ENCODE measurements at places on chromosomes 3 and 15. TPM values are rescaled to one million over a fixed set of nuclear protein-coding genes. Genes with fewer than 3 reads are reported as not detected.

MED12L gene
- 0.01 TPM for polyA plus RNA-seq

ECT2 gene
- 21.4 TPM for polyA plus RNA-seq

GRCh38 chr15:60580650-60581376 is 101.9 kb upstream of the ICE2 start:
- DNase-seq = no peak

TGM5 gene
- not detected for polyA plus RNA-seq

DNA sequence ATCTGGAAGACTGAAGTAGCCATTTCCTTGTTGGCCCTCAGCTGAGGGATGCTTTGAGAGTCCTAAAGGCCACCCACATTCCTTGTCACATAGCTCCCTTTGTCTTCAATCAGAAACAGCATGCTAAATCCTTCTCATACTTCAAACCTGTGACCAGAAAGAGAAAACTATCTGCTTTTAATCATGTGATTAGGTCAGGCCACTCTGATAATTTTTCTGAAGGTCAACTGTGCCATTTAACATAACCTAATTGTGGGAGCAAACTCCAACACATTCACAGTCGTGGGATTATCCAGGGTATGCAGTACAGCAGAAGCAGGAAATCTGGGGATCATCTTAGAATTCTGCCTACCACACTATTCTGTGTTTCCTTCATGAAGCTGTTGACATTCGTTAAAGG is 223.9 kb upstream of the NR2E3 start:
- DNase-seq = no peak

- DNase-seq = no peak
Observed at GRCh38 chr15:28100516-28101195, 1.5 kb upstream of the OCA2 start.

DNA sequence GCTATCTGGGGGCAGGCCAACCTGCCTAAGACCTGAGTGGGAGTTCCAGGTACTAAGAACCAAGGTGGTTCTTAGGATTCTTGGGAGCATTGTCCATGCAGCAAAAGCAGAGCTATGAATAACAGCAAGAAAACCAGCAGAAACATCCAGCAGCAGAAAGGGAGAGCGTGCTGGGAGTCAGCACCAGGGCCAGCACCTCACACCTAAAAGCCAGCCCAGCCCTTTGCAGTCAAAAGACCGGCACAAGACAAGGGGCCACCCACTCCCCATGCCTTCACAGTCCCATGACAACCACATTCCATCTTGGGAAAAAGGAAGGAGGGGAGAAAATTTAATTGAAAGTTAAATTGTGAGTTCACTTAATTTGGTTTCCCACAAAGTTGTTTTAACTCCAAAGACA is 364.9 kb downstream of the AGBL1 start:
- peak; percentile 2 for DNase-seq

IQCF5 gene
- polyA plus RNA-seq = not detected

PRTG gene
- polyA plus RNA-seq = 0.01 TPM

TMCO5A gene
- not detected for polyA plus RNA-seq

DLEC1 gene
- polyA plus RNA-seq = not detected

RPP14 gene
- 12.4 TPM for polyA plus RNA-seq

- DNase-seq = no peak
Observed at GRCh38 chr15:76983590-76984375, 11.1 kb upstream of the PSTPIP1 start.

GRCh38 chr15:62104846-62105245 is 38.1 kb downstream of the C2CD4A start:
- DNase-seq = no peak

GRCh38 chr3:52827441-52827840 is 3.0 kb downstream of the ITIH4 start:
- DNase-seq = no peak

GRCh38 chr3:122298239-122298638 is 26.8 kb upstream of the CSTA start:
- no peak for DNase-seq

OR5H15 gene
- polyA plus RNA-seq = not detected

- no peak for DNase-seq
Observed at GRCh38 chr3:43207628-43208085, 78.7 kb upstream of the SNRK start.

DNA sequence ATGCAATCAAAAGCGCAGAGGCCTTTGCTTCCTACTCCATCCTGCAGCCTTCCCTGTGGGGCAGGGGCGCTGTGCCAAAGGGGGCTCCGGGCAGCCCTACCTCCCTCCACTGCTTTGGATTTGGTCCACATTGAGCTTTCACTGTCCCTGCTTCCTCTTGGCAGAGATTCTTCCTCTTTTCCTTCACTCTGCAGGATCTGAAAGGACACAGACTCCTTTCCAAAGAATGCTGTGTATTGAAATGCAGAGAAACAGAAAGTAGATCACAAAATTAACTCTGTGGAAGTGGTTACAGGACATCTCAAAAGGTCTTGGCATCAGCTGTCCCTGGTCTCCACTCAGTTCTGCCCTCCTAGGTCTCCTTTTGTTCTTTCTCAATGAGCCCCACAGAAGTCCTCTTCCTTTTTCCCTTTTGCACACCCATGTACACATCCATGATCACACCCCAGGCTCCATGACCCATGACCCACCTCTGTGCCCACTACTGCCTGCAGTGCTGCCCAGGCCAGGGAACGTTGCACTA is 64.1 kb downstream of the CCR1 start:
- DNase-seq = no peak

ACP3 gene
- polyA plus RNA-seq = 0.48 TPM

RASGRF1 gene
- polyA plus RNA-seq = 1.1 TPM

DNA sequence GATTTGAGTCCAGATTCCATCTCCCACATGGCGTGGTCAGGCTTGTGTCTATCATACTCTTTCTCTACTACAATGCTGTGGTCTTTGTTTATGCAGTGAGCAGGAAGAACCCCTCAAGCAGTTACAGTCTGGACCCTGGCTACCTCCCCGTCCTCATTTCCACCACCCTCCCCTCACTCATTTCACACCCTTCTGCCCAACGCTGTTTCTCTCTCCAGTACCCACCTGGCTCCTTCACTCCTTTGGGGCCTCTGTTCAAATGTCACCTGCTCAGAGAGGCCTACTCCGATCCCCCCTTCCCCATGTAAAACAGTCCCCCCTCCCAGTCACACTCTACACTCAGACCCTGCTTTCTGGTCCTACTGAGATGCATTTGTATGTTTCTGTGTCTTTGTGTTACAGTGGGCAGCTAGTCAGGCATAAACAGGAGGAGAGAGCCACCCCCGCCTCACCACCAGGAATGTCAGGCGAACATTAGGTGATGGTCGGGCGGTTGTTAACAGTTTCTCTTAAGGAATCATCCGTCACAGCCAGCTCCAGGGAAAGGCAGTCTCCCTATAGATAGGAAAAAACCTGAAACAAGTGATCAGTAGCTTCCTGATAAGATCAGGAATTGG is 53.7 kb upstream of the CA12 start:
- DNase-seq = no peak

Measured in mammary epithelial cell (primary cell).